Tracheal epithelial cell (primary cell): ENCODE measurements at places on chromosomes 3 and 15. TPM values are rescaled to one million over a fixed set of nuclear protein-coding genes. Genes with fewer than 3 reads are reported as not detected.

Gene GOLGA6L10
- total RNA-seq = 0.24 and 0.43 TPM in 2 replicates

Gene GNAT1
- 0.43 TPM in 1 of 2 replicates, not detected in the other for total RNA-seq

Gene GPR15
- not detected in 2 replicates for total RNA-seq

Gene CCR8
- total RNA-seq = not detected in 2 replicates

Gene UBAP1L
- total RNA-seq = 0.43 and 0.72 TPM in 2 replicates

Gene DNAJA4
- 6.0 and 13.6 TPM in 2 replicates for total RNA-seq

Gene CASR
- total RNA-seq = under 0.01 TPM in 1 of 2 replicates, not detected in the other

Gene TMEM212
- not detected in 2 replicates for total RNA-seq

Gene SPTBN5
- total RNA-seq = 0.43 and 0.48 TPM in 2 replicates

Gene SCG5
- 1.7 and 12.8 TPM in 2 replicates for total RNA-seq

Gene SLC2A2
- total RNA-seq = under 0.01 TPM in 1 of 2 replicates, not detected in the other

Gene ZKSCAN7
- 1.3 and 3.9 TPM in 2 replicates for total RNA-seq

Gene GOLGA6B
- total RNA-seq = not detected in 2 replicates

Gene FRMD4B
- 33.2 and 40.0 TPM in 2 replicates for total RNA-seq
